NCI-H187 (cell line): ENCODE measurements at places on chromosomes 7 and 10.

DNA sequence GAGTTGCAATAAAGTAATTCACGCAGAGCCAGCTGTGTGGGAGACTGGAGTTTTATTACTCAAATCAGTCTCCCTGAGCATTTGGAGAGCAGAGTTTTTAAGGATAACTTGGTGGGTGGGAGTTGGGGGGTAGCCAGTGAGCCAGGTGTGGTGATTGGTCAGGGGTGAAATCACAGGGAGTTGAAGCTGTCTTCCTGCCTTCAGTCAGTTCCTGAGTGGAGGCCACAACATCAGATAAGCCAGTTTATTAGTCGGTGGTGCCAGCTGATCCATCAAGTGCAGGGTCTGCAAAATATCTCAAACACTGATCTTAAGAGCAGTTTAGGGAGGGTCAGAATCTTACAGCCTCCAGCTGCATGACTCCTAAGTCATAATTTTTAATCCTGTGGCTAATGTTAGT, 3.3 kb upstream of the CYP51A1 start:
- no peak for DNase-seq

DNA sequence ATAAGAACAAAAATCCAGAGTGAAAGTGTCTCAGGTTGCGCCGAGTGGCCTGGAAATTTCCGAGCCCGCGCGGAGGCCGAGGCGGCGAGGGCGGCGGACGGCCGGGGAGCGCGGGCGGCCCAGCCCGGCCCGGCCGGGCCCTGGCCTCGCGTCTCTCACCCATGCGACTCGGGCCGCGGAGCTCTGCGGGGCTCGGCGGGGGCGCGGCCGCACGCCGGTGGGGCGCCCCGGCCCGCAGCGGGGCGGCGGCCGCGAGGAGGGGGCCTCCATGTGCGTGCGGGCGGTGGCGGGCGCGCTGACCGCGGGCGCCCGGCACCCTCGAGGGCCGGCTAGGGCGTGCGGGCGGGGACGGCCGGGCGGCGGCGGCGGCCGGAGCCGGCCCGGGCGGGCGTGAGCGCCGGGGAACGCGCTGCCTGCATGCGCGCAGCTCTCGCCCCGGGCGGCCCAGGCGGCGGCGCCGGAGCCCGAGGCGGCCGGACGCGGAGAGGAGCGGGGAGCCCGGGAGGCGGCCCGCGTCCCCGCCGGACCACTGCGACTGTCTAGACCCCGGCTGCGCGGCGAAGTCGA, 302 bp upstream of the EN2 start:
- no peak for DNase-seq

DNA sequence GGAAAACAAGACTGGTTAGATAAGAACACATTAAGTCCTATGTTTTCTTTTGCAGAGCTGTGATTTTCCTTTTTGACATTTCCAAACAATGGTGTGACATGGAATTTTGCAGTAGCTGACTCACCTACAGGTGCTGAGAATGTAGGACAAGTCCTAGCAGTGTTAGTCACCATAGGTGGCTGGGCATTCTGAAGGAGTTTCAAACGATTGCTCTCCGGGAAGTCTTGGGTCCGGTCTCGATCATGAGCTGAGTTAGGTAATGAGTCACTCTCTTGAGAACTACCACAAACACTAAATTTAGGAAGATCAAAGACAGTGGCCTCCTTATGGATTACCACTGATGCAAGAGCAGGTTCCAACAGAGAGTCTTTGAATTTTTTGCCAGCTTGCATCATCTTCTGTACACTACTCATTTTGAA, 3.6 kb downstream of the FIGNL1 start:
- DNase-seq: no peak

DNA sequence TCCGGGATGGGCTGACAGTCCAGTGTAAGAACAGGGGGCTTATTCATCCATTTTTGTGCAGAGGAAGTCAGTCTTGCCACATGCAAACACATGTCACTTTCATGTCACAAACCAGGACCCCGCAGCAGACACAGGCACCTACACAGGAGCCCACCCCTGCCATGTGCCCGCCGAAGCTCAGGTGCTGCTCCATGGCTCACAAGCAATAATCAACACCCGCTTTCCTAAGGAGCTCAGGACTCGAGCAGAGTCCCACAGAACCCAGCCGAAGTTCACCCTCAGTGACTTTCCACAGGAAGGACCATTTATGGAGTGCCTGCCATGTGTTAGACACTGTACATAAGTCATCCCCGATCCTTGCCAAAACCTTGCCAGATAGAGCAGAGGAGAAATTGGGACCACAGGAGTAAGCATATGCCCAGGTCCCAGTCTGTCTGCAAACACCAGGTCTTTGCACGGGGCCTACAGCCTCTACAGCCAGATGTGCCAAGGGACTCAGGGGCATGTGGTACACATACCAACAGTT, 99.4 kb downstream of the EBF3 start:
- no peak for DNase-seq

DNA sequence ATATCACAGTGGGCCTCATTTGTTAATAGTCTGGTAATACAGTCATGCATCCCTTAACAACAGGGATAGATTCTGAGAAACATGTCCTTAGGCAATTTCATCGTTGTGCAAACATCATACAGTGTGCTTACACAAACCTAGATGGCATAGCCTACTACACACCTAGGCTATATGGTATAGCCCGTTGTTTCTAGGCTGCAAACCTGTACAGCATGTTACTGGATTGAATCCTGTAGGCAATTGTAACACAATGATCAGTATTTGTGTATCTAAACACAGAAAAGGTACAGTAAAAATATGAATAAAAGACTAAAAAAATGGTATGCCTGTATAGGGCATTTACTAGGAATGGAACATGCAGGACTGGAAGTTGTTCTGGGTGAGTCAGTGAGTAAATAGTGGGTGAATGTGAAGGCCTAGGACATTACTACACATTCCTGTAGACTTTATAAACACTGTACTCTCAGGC, 12.0 kb upstream of the RHOBTB1 start:
- no peak for DNase-seq

GRCh38 chr7:101947899-101948298, 130.5 kb downstream of the CUX1 start:
- no peak for DNase-seq
